ENCODE measurements at places on chromosomes 1 and 21.

DNA sequence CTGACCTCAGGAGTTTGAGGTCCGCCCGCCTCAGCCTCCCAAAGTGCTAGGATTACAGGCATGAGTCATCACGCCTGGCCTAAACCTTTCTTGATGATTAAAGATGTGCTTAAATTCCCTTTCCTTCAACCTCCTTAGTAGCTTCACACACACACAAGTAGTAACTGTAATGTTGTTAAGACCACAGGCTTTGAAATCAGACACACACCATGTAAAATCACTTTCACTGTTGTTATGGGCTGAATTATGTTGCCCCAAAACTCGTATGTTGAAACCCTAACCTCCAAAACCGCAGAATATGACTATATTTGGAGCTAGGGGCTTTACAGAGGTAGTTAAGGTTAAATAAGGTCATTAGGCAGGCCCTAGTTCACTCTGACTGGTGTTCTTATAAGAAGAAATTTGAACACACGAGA, 180.2 kb downstream of the NR5A2 start:
- DNase-seq: no peak

DNA sequence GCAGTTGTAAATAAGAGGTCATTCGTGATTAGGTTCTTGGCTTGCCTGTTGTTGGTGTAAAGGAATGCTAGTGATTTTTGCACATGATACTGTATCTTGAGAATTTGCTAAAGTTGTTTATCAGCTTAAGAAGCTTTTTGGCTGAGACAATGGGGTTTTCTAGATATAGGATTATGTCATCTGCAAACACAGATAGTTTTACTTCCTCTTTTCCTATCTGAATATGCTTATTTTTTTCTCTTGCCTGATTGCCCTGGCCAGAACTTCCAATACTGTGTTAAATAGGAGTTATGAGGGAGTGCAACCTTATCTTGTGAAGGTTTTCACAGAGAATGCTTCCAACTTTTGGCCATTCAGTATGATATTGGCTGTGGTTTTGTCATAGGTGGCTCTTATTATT, 576.1 kb upstream of the RGS18 start:
- DNase-seq: no peak

DNA sequence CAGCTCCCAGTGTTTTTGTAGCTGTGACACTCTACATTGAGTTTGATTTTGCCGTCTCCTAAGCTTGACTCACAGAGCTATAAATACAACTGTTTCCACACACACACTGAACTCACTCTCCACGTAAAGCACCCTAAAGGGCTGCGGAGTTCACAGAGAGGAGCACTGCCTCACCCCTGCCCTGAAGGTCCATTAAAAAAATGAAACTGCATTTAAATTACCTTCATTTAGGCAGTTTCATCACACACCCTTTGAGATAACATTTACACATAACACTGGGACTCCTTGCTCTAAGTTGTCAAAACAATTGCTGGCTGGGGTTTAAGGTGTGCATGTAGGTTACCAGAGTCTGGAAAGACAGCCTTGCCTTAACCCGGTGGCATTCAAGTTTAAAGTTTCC, 137.1 kb upstream of the MAGI3 start:
- DNase-seq: no peak

- DNase-seq: no peak
These were observed 155.9 kb downstream of the PLXNA2 start for GRCh38 chr1:208088319-208088718.

DNA sequence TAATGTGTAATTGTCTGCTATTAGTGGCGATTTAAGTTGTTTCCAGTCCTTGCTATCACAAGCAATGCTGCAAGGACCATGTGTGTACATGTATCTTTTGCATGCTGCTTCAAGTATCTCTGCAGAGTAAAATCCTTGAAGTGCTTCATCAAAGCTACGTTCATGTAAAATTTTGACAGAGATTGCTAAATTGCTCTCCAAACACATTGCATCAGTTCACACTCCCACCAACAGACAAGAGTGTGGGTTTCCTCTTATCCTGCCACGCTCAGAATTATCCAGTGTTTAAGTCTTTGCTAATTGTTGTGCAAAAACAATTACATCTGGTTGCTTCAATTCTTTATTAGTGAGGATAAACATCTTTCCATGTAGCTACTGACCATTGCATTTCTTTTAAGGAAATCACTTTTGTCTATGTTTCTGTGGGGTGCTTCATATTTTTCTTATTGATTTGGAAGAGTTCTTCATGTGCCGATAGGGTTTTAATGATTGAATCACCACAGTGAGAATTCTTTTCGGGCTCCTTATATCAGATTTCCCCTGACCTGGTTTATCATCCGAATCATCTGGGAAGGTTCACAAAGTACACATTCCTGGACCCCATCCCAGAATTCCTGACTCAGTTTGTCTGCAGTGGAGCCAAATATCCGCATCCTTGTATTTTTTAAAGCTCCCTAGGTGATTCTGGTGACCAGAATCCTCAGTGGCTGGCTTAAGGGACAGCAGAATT, 56.3 kb upstream of the GALNT2 start:
- DNase-seq: no peak

DNA sequence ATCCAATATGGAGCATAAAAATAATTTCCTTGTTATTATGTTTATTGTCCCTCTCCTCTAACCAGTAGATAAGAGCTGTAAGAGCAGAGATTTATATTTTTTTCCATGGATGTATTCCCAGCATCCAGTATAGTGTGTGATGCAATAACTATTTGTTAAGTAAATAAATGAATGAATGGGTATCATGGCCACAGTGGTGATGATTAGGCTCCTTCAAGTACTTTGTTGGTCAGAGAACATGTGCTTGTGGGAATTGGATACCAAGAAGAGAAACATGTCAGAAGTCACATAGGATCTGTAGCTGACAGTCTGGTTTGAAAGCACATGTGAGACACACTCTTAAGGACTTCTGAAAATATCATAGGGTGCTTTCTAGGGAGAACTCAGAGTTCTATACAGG, 588.5 kb downstream of the AGBL4 start:
- DNase-seq: no peak

DNA sequence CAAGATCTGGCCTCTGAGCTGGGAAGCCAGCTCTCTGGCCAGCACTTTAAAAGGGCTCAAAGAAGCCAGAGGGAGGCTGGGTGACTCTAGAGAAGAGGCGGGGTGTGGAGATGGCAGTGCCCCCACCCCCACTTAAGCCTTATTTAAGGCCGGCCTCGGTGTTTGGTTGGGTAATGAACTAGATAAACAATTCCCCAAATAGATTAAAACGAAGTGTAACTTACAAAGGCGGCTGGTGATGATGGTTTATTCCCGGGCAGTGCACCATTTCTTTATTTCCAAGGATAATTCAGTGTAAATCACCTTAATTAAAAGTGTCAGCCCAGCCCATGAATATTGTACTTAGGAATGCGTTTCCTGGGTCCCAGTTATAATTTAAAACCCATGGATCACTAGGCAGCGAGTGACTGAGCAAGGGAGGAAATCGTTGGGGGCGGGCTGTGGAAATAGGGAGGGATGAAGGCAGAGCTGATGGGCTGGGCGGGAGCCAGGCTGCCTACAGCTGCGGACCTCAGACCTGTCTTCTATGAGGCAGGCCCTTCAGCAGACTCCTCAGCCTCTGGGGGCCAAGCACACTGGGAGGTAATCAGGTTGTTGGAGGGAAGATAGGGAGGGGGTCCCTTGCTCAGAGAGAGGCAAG, 54.9 kb downstream of the TMEM53 start:
- no peak for DNase-seq

- peak; percentile 61 for DNase-seq
These were observed 1.1 kb downstream of the WARS2 start for GRCh38 chr1:119139403-119139802.

DNA sequence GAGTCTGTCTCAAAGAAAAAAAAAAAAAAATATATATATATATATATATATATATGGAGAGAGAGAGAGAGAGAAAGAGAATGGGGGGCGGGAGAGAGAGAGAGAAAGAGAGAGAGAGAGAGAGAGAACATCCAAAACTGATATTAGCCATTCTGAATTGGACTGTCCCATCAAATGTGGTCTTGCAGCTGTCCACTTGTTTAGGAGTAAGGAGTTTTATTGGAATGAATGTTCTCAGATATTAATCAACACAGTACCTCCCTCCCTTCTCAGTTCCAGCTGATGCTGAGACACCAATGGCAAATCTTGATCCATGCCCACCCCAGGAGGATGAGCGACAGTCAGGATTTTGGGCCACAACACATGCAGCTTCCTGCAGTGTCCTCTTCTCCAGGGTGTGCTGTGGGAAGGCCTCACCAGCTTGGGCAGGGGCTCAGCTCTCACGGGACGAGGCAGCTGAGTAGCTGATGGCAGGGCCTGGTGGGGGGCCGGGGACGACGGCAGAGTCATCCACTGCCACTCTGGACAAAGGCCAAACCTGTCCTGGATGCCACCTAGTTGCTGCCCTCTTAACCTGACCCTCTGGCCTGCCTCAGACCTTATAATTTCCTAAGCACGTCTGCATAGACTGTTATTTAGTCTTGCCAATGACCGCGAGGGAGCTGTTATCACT, 9.3 kb upstream of the CLDN14 start:
- no peak for DNase-seq

- DNase-seq: no peak
These were observed 675.7 kb upstream of the PRMT6 start for GRCh38 chr1:106380772-106381171.

DNA sequence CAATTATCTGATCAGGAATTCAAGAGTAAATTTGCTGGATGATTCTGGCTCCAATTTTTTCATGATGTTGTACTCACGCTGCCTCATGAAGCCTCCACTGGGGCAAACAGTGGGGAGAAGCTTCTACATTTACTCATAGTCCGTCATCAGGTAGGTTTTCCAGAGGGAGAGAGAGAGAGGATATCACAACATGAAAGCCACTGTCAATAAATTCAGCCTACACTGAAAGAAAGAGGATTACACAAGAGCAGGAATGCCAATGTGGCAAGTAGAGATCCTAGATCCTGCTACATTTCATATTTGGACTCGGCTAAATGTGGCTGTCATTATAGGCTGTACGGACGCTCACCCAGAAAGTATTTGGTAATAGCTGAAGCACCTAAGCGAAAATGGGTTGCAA, 819.9 kb downstream of the BRINP3 start:
- no peak for DNase-seq

GRCh38 chr1:204927673-204928641, 57.3 kb downstream of the NFASC start:
- no peak for DNase-seq

DNA sequence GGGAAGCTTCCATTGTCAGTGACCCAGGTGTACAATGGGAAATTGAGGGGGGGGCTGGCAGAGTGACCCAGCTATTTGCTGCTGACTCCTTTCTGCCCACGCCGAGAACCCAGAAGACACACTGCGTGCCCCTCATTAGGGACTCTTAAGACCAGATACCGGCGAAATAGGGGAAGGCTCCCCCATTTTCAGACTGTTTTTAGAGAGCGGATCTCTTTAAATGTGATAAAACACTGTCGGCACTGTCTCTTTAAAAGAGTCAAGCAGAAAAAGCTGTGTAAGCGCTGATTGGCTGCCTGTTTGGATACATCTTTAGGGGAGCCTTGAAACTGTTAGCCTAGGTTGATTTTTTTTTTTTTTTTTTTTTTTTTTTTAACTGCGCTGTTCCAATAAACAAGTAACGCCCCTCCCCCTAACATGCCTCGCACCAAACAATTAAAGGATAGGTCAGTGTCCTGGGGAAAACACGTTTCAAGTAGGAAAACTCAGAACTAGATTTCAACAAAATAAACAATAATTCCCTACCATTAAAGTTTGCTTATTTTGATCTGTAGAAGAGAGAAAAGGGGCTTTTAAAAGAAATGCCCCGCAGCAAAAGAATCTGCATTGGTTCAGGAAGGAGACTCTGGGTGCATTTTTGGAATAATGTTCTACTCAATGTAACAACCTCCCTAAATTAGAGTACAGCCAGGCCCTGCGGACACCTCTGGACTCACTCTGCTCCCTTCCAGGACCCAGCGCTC, 1.4 kb upstream of the SSBP3 start:
- peak; percentile 91 for DNase-seq

DNA sequence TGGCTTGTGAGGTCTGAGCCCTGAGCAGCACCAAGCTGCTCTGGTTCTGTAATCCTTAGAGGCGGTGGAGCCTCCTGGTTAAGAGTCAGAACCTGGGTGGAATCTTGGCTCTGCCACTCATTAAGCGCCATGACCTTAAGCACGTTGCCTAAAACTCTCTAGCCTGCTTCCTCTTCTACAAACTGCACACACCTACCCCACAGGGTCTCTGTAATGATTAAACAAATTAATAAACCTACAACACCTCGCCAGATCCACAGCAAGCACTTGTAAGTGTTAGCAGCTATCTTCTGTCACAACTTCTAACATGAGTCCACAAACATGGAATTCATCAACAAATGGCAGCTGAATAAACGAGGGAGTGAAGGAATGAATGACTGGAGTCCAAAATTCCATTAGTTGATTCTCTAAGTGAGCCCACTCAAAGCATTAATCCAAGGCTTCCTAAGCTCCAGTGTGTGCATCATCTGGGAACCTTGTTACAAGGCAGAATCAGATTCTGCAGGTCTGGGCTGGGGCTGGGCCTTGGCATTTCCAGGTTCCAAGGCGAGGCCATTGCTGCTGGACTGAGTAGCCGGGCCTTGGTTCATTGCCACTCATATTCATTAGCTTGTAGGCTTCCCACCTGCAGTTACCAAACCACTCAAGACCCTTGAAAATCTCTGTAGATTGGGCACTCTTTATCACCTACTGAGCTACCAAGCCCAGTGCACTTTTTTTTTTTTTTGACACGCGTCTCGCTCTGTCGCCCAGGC, 168.6 kb downstream of the HIVEP3 start:
- no peak for DNase-seq

DNA sequence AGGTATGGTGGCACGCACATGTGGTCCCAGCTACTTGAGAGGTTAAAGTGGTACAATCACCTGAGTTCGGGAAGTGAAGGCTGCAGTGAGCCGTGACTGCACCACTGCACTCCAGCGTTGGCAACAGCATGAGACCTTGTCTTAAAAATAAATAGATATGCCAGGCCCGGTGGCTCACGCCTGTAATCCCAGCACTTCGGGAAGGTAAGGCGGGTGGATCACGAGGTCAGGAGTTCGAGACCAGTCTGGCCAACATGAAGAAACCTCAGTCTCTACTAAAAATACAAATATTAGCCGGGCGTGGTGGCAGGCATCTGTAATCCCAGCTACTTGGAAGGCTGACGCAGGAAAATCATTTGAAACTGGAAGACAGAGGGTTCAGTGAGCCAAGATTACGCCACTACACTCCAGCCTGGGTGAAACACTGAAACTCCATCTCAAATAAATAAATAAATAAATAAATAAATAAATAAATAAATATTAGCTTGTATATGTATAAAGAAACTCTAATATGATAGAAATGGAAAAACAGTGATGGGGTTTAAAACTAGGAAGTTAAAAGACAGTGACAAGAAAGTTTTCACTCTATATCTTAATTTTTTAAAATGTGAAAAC, 18.8 kb downstream of the GATAD2B start:
- DNase-seq: no peak

DNA sequence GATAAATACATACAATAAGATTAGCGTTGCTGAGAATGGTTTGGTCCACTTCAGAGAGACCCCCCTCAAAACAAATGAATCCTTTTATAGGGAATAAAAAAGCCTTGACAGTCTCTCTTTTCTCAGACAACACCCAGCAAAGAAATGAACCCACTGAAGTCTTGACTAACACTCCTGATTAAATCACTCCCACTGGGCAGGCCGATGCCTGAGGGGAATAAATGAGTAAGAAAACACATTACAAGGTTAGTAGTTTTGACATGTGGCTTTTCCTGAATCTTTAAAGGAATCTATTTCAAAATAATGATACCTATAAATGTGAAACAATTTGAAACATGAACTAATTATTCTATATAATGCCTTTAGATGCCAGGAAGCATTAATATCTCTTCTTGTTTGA, 146.9 kb upstream of the POGK start:
- no peak for DNase-seq

GRCh38 chr1:173823781-173824314, 625 bp upstream of the DARS2 start:
- DNase-seq: no peak

Measured in CD4-positive, alpha-beta T cell treated with Interleukin-4 for 4 hours (primary cell).